Activated CD8-positive, alpha-beta T cell treated with anti-CD3 and anti-CD28 coated beads, Interleukin-2, amount 10 ng/mL, durations not matched to agents 7 days and 5 days (primary cell): ENCODE measurements at places on chromosomes 16 and 17. TPM values are rescaled to one million over a fixed set of nuclear protein-coding genes. Genes with fewer than 3 reads are reported as not detected.

- DNase-seq = no peak
Observed at GRCh38 chr17:79305376-79305767, 230.7 kb downstream of the ENGASE start.

Gene NOS2
- not detected for total RNA-seq

DNA sequence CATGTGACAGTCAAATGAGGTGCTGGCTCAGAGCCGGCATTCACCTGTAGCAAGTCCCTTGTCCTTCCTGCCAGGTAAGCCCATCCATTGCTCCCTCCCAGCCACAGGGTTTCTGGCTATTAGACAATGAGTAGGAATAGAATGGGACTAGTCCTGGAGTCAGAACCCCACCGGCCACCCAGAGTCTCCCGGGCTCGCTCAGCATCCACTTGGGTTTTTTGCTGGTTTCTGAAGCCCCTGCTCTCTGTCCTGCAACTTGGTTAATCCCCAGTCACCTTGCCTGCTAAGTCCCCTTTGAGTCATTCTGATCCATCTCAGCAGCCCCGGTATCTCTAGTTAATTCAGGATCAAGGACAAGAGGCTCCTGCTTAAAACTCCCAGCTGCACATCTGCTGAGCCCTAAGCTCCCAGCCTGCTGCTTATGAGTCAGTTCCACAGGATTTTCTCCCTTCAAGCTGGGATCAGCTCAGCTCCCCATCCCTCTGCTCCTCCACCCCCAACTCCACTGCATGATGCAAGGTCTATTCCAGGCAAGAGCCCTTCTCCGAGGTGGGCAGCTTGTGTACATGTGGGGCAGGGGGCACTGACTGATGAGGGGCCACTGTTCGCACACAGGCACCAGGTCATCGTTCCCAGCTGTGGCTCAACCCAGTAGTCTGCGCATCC lies 19.9 kb upstream of the MRPS23 start:
- DNase-seq = no peak

- peak; percentile 63 for DNase-seq
Observed at GRCh38 chr17:76270127-76270592, 5.0 kb downstream of the UBALD2 start.

Gene CCDC154
- 2.1 TPM for total RNA-seq

Gene MSI2
- total RNA-seq = 125 TPM

GRCh38 chr16:29926711-29927052 lies 656 bp upstream of the KCTD13 start:
- no peak for DNase-seq

Gene CD300H
- total RNA-seq = not detected

DNA sequence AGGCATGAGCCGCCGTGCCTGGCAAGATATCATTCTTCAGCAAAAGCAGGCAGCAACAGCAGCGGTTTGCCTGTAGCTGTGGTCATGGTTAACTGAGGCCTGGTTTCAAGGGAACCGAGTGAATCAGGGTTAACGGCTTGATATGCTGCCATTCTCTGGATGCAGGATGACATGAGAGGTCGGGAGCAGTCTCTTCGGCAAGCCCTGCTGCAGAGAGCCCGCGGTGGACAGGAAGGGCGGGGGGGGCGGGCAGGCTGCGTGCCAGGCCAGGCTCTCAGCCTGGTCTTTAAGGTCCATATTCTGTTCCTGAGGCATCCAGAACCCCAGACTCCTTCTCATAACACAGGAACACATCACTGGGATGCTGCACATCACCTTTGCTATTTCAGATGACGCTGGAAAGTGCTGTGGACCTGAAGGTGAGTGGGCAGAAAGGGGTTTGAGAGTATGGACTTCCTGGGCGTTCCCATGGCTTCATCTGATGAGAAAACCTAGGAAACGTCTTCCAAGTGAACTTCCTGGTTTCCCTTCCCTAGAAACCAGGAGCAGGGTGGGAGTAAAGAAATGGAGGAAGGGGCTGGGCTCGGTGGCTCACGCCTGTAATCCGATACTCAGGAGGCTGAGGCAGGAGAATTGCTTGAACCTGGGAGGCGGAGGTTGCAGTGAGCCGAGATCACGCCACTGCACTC lies 165.6 kb upstream of the RPH3AL start:
- no peak for DNase-seq

Gene C16orf92
- total RNA-seq = not detected

- no peak for DNase-seq
Observed at GRCh38 chr16:4098501-4098900, 17.7 kb downstream of the ADCY9 start.

GRCh38 chr17:31550389-31551056 lies 159.0 kb downstream of the RAB11FIP4 start:
- DNase-seq = no peak

GRCh38 chr16:26019381-26020242 lies 327.9 kb downstream of the HS3ST4 start:
- no peak for DNase-seq

Gene TBX21
- total RNA-seq = 27.5 TPM

Gene ENKD1
- total RNA-seq = 7.0 TPM

- no peak for DNase-seq
Observed at GRCh38 chr17:70329721-70330120, 160.4 kb downstream of the KCNJ2 start.

- no peak for DNase-seq
Observed at GRCh38 chr16:57185446-57185944, 344 bp downstream of the PSME3IP1 start.

DNA sequence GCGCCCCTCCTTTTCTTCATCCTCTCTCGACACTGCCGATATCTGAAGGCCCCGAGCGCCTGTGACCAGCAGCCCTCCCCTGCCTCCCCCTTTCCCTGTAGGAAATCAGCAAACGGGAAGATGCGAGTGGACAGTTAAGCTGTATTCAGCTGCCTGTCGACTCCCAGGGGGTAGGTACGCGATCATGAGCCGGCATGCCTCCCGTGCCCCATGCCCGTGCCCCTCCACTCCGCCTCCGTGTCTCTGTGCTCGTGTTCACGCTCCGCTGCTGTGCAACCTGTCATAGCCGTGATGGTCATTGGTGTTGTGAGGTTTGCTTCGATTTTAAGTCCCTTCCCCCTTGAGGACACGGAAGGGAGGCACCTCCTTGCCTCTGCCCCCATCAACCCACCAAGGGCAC lies 34.4 kb downstream of the CACNA1G start:
- DNase-seq = no peak

- peak; percentile 88 for DNase-seq
Observed at GRCh38 chr17:3911271-3912053, 4.8 kb downstream of the P2RX1 start.

- DNase-seq = peak; percentile 50
Observed at GRCh38 chr17:17186051-17186450, 20.1 kb downstream of the PLD6 start.

GRCh38 chr16:20884240-20884556 lies 16.0 kb downstream of the DCUN1D3 start:
- DNase-seq = no peak

- no peak for DNase-seq
Observed at GRCh38 chr17:17063546-17064122, 21.4 kb downstream of the MPRIP start.

GRCh38 chr16:88532434-88533241 lies 37.6 kb upstream of the ZC3H18 start:
- DNase-seq = no peak

DNA sequence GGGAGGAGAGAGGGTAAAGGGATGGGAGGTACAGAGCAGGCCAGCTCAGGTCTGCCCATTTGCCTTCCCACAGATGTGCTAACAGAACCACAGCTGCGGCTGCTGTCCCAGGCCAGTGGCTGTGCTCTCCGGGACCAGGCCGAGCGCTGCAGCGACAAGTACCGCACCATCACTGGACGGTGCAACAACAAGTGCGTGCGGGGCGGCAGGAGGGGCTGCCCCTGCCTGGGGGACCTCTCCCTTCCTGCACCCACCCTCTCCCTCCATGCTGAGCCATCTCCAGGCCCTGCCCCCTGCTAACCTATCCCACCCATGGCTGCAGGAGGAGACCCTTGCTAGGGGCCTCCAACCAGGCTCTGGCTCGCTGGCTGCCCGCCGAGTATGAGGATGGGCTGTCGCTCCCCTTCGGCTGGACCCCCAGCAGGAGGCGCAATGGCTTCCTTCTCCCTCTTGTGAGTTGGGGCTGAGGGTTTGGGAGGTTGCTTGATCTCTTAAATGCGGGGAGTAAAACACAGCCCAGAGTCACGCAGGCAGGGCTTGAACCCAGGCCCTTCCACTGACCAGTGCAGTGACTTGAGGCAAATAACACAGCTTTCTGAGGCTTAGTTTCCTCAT lies 1.2 kb downstream of the EPX start:
- no peak for DNase-seq

DNA sequence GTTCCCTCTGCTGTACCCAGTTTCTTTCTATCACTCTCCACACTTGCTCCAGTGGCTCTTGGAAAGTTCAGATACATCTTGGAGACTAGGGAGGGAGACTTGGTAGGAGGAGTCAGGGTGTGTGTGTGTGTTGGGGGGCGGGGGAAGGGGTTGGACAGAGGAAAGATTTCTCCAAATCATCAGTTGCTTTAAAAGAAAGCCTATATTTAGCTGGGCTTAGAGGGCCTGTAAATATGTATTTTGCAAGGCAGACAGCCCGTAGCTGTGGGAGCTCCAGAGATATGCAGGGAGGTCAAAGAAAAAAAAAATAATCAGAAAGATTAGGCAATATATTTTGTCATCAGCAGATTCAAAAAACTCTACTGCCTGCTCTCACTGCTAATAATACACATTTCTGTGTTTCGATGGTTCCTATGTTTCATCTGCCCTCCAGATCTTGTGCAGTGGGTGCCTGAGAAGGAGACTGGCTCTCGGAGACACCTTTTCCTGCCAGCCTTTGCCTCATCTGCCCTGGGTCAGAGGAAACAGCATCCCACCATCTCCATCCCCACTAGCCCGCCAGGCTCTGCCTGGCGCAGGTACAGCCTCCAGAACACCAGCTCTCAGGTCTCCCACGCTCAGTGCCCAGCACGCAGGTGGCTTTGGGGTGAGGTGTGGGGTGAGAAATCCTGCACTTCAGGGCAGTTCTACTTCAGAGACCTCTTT lies 4.8 kb upstream of the PPP1R9B start:
- DNase-seq = no peak

- DNase-seq = no peak
Observed at GRCh38 chr16:89815639-89816348, 653 bp downstream of the FANCA start.

- DNase-seq = peak; percentile 74
Observed at GRCh38 chr16:50671644-50672260, 9.4 kb downstream of the SNX20 start.

Gene SLC5A2
- total RNA-seq = 0.13 TPM

- DNase-seq = no peak
Observed at GRCh38 chr17:74531231-74531761, at the start of gene CD300LB. CD300LB (minus strand) TSS chr17:74531475; CDS start chr17:74531350, 125 bp downstream.

GRCh38 chr16:64339052-64339770 lies 782.7 kb downstream of the CDH11 start:
- DNase-seq = no peak

DNA sequence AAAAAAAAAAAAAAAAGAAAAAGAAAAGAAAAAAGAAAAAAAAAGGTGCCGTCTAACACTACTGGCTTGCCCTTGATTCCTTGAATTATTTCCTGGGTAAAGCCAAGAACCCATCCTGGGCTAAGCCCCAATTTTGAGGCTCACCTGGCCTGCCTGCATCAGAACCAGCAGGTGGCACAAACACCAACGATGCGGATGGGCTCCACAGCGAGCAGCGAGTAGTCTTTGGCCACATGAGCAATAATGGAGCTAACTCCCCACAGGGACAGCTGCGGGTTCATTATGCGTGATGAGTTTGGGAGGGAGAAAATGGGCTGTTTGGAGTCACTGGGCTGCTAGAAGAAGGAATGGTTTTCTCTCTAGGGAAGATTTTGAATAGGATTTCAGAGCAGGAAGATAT lies 91.1 kb downstream of the ASIC2 start:
- DNase-seq = no peak

Gene CRISPLD2
- not detected for total RNA-seq

DNA sequence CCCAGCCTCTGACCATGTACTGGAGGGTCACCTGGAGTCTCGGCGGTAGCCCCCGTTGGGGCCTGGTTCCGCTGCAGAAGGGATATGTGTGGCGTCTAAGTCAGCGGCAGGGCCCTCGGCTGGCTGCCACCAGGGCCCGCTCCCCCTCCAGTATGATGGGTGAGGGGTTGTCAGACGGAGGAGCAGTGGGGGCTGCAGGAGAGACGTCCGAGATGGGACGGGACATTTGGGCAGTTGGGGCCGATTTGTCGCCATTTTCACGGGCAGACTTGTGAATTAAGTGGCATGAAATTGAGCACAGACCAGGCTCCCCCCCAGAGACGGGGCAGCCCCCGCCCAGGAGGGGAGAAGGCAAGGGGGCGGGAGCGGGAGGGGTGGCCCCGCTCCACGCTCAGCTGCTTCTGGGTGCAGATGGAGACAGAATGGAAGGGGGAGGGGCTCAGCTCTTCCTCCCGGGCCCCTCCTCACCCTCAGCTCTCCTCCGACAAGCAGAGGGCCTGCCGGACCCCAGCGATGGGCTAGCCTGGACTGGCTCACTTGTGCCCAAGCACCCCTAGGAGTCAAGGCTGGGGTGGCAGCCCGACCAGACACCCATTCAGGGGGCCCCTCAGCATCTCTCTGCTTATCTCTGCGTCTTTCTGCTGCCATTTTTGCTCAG lies 52.7 kb upstream of the LHX1 start:
- no peak for DNase-seq

DNA sequence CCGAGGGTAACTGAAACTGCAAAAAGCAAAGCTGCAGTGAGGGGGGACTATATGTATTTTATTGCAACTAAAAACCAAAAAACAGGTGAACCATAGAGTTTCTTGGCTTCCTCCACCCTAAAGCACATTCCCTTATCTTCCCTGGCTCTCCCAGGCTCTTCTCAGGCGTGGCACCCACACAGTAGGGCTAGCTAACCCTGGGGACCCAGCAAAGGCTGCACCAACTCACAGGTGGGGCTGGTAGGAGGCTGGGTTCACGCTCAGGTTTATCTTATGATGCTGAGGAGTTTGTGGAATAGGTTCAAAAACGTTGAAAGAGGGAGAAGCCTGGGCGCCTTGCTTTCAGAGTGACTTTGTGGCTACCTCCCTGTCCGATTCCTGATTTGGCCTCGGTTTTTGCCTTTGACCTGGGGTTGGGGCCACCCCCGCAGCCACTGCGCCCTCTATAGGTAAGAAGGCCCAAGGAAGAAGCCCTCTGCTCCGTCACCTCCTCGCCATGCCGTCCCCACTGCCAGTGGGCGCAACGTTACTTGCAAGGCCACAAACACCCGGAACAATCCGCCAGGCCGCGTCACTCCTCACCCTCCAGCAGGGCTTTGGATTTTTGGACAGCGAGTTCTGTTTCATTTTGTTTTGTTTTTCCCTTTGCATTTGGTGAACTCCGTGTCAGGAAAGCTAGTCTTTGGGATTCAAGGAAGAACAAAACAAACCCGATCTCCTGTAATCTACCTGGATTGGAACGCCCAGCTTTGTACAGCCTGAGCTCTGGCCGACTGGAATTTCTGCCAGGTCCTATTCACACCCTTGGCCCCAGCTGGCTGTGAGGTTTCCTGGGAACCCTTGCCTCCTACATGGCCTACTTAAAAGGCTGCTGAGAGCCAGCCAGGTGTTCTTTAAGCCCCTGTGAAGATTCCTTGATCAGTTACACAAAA lies 60.8 kb downstream of the TBC1D16 start:
- DNase-seq = no peak

Gene ZPBP2
- not detected for total RNA-seq

- no peak for DNase-seq
Observed at GRCh38 chr17:53313746-53314145, 509.0 kb upstream of the KIF2B start.
